Endothelial cell (in vitro differentiated cells): ENCODE measurements at places on chromosomes 3 and 15. TPM values are rescaled to one million over a fixed set of nuclear protein-coding genes. Genes with fewer than 3 reads are reported as not detected.

GRCh38 chr3:142625153-142625440 is 28.9 kb downstream of the PLS1 start:
- DNase-seq = no peak

DNA sequence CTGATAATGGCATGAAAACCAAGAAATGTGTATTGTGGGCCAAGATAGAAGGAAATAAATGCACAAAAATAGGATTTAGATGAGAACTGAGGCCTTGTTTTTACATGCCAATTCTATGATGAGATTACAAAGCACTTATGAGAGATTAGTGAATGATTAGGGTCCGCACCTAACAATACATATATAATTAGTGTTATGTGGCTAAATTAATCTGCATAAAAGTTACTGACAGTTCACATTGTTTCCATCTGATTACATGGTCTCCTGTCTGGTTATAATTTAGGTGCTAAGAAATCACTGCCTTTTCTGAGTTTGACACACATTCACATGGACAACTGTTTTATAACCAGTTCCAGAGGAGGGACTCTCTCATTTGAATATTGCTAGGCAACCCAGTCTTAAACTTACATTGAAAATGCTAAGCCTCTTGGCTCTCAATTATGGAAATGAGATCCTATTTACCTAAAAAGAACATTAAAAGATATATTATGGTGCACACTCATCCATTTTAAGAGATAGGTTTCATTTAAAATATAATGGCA is 117.0 kb upstream of the ARL6 start:
- no peak for DNase-seq

- DNase-seq = no peak
Measured at GRCh38 chr15:67003586-67003985, 61.8 kb upstream of the SMAD3 start.

- DNase-seq = no peak
Measured at GRCh38 chr15:61541516-61541915, 312.4 kb upstream of the RORA start.

GRCh38 chr3:130789782-130790322 is 43.2 kb upstream of the PIK3R4 start:
- no peak for DNase-seq

DNA sequence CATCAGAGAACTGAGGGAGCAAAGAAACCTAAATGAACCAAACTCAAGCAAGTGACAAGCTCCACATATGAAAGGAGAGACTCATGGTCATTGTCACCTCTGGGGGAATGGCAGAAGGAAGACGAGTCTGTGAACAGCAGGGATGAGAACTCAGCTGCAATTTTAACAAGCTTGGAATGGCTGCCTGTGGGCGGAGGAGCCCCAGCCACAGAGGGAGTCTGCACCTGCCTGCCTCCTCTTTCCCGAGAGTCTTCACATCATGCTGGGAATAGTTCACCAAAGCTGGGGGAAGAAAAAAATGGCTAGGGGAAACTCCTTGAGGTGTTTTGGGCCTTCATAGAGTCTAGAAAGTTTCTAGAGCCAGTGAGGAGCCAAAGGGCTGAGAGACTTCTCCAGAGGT is 21.3 kb upstream of the BHLHE40 start:
- DNase-seq = no peak

DNA sequence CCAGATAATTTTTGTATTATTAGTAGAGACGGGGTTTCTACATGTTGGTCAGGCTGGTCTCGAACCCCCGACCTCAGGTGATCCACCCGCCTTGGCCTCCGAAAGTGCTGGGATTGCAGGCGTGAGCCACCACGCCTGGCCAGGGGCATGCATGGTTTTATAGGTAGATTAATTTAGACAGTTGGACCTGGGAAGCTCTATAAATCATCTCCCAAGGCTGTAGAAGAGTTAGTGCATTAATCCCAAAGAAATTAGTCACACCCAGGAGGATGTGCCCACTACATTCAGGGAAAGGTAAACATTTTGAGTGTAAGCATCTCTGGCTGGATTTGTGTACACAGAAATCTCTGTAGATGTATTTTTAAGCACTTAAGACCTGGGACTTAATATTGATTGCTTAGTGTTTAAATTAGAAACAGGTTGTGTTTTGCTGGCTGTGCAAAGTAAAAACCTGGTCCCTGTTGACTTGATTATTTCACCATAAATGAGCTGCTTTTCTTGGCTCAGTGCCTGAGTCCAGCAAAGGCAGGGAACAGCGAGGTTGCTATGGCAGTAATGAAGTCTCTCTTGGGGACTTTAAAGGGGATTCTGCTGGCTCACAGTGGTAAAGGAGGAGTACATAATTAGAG is 19.2 kb downstream of the EXOSC7 start:
- DNase-seq = no peak

DNA sequence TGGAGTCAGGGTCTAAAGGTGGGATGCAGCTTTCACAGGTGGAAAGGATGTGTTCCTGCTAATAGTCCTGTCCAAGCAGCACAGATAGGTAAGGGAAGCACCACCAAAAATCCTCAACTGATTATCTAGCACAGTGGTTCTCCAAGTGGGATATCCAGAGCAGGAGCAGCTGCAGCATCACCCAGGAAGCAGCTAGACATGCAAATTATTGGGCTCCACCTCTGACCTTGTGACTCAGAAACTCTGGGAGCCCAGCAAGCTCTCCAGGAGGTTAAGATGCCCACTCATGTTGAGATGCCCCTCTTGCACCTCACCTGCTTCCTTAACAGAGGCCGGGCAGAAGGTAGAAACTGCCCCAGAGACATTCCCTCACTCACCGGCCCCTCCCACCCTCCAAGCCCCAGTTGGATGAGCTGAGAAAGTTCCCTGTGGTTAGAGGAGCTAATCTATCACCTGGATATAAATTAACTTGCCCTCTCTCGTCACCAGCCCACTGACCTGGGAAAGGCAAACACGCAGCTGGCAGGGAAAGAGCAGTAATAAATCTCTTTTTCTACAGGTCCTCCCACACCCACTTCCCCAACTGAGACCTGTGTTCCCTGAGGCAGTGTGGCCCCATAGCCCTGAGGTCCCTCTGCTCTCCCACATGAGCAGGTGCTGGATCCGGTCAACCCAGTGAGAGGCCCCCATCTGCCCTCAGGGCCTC is 39.3 kb downstream of the ADCY5 start:
- DNase-seq = no peak

DNA sequence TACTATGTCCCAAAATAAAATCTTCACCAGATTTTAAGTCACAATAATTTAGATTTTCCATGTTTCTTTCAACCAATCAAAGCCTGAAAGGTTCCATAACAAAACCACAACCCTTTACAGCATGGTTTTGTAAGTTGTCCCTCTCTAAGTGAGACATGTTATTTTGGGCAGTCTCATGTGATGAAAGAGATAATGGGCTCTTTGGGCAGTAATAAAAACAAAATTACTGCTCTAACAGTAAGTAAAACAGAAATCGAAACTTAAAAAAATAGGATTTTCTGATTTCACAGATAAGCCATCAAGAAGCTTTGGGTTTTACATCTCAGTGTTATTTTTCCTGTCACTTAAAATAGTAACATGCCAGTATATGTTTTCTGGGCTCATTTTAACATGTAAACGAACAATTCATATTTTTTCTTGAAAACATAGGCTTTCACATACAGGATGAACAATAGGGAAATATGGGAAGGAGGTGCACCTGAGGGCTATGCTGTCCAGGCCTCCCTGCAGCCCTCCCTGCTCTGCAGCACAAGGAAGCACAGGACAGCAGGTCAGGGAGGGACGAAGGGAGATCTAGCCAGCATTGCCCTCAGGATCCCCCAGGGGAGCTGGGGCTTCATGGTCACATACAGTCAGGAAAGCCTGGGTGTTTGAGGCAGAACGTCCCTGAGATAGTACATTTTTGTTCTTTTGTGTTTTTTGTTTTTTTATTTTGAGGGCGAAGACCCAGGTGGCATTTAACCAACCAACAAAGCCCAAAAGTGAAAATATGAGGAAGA is 157.4 kb downstream of the SHOX2 start:
- DNase-seq = no peak

GRCh38 chr15:92637626-92638025 is 17.9 kb downstream of the FAM174B start:
- DNase-seq = no peak

DNA sequence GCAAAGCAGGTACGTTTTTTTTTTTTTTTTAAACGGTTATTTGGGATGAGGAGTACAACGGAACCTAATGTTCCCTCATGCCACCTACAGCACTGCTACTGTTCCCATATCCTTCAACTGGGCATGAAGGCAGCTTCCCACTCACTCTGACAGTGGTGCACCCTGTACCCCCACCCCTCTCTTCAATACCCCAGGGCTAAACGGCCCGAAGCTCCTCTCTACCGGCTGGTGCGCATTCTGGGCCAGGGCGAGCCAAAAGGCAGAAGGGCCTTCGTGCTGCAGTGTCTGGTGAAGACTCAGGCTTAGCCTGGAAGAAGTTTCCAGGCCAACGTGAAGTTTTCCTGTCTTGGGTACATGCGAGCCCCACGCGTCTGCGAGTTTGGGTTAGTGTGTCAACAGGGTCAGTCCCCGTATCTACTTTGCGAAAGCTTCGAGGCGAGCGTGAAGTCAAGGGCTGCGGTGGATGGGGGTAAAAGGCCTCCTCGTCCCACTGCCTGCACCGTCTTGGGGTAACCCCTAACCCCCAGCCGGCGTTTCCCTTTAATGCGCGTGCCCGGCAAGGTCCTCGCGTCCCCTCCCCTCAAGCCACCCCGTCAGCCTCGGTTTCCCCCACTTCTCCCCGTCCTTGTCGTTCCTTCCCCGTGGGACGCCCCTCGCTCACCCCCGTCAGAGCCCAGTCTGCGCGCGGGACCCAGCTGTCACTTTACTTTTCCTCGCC is 765 bp upstream of the UBE2E2 start:
- DNase-seq = peak; percentile 28

GRCh38 chr3:174639406-174639805 is 219.7 kb upstream of the NAALADL2 start:
- DNase-seq = no peak

- no peak for DNase-seq
Measured at GRCh38 chr15:64144565-64145281, 6.8 kb upstream of the SNX22 start.

The MYL3 gene
- total RNA-seq = not detected

The STARD5 gene
- total RNA-seq = 7.3 TPM

The PAK6 gene
- 0.31 TPM for total RNA-seq

The ADCY5 gene
- total RNA-seq = 1.0 TPM

The MYO5A gene
- 9.1 TPM for total RNA-seq

The GHSR gene
- not detected for total RNA-seq

The IGDCC3 gene
- 538 TPM for total RNA-seq
